ENCODE measurements at places on chromosomes 16 and 17. TPM values are rescaled to one million over a fixed set of nuclear protein-coding genes. Genes with fewer than 3 reads are reported as not detected.

The ALDH3A2 gene
- total RNA-seq: 112 TPM

The PLA2G10 gene
- not detected for total RNA-seq

The FOXF1 gene
- 0.07 TPM for total RNA-seq

The ABCC3 gene
- total RNA-seq: 3.9 TPM

The C16orf74 gene
- total RNA-seq: 35.0 TPM

The CCDC144A gene
- total RNA-seq: 8.9 TPM

The MEIOC gene
- total RNA-seq: not detected

The SCGB1C2 gene
- not detected for total RNA-seq

The ZNF23 gene
- 5.3 TPM for total RNA-seq

The OR3A3 gene
- total RNA-seq: not detected
